ENCODE measurements at places on chromosomes 5 and 9. TPM values are rescaled to one million over a fixed set of nuclear protein-coding genes. Genes with fewer than 3 reads are reported as not detected.

DNA sequence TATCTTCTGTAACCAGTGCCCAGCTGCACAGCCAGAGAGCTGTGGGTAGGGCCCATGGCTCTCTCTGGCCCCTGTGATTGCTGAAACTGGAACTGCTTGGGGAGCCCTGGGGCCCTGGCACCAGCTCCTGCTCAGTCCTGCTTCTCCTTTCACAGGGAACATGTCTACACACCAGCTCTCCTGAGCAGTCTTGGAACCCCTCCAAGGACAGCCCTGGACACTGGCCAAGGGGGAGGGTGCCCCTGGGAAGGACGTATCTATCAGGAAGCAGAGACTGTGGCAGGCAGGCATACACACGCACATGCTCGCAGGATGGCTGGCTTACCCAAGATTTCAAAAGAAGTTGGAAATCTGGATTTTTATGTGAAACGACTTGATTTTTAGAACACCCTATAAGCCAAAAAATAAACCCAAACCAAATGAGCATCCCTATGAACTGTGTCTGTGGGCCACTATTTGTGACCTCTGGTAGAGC, 8.8 kb upstream of the TRAF1 start:
- DNase-seq, result no peak

- no peak for DNase-seq
Measured at GRCh38 chr9:130662970-130663257, 1.5 kb upstream of the PRDM12 start.

GRCh38 chr5:177444106-177445051, 2.2 kb upstream of the PRR7 start:
- DNase-seq, result no peak

DNA sequence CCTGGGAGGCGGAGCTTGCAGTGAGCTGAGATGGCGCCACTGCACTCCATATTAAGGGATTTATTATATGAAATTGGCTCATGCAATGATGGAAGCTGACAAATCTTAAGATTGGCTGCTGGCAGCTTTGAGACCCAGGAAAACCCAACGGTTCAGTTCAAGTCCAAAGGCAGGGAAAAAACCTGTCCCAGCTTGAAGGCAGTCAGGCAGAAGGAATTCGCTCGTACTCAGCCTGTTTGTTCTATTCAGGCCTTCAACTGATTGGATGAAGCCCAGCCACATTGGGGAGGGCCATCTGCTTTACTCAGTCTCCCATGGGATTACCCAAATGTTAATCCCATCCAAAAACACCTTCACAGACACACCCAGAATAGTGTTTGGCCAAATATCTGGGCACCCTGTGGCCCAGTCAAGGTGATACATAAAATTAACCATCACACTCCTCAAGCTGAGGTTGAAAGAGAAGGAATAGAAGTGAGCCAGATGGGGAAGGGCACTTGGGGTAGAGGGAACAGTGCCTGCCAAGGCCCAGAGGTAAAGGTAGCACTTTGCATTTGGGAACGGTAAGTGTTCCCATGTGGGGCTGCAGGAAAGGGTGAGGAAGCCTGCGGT, 8.5 kb upstream of the ORM1 start:
- no peak for DNase-seq

- peak; percentile 37 for DNase-seq
Measured at GRCh38 chr5:138032028-138032571, 779 bp downstream of the FAM13B start.

- no peak for DNase-seq
Measured at GRCh38 chr5:146754621-146755020, 123.9 kb downstream of the PPP2R2B start.

DNA sequence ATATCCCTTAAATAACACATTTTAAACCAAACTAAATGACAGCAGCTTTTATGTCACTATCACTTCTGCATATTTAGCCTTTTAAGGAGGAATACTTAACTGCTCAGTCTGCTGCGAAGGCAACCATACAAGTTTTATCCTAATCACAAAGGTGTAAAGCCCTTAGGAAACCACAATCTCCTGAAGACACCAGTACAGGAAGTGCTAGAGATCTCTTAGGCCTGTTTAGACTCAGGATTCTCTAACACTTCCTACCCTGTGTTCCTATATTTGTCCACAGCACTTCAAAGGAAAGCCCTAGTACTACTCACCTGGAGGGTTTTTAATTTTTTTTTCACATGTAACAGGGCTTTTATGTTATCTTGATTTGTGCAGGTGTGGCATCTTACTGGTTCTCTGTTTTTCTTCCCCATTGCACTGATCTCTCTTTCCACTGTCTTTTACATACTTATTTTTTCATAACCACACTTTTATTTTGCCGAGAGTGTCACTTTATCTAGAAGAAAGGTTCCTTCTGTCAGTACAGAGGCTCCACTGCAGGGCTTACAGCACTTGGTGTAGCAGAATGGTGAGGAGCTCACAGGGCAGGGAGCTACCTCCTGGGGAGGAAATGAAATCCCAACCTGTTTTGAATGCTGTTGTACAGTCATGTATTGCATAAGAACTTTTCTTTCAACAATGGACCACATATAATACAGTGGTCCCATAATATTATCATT, 1060.6 kb upstream of the ACO1 start:
- no peak for DNase-seq

DNA sequence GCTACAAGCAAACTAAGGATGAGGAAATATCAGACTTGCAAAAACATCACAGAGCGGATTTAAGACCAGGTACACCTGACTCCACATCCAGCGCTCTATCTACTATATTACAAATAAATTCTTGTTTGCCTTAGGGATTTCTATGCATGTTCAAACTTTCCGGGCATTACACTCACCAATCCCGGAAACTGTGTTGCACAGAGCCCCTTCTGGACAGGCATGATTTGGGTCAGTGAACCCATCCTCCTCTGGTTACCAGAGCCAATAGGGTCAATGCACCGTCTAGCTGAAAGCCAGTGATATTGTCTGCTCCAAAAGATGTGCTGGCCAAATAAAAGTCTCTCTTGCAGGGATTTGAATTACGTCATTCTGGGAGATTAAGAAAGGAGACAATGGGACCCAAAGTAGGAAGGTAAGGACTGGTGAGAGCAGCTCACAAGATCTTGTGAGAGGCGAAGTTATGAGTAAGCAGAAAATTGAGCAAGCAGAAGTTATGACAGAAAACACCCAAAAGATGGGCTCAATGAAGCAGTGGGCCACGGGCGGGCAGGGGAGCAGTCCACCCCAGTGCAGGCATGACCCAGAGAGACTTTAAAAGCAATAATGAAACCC, 155.8 kb upstream of the RAI14 start:
- DNase-seq, result no peak

DNA sequence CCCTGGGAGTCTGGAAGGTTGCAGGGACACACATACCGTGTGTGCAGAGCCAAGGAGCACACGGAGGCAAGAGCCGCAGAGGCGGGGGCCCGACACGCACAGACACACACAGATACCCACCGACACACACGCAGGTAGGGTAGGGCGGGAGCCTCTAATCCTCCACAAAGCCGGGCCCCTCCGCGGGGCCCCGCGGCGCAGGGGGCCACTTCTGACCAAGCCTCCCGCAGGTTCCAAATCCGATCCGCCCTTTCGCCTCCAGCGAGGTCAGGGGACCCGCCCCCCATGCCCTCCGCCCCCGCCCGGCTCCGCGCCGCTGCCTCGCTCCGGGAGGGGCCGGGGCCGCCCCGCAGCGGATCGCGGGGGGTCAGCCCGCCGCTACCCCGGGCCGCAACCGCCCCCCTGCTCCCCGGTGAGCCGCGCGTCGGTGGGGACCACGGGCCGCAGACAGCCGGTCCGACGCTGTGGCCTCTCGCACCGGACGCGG, 1.4 kb upstream of the LMX1B start:
- DNase-seq, result no peak

GRCh38 chr5:173396311-173396993, 68.2 kb upstream of the STC2 start:
- DNase-seq, result no peak

- DNase-seq, result no peak
Measured at GRCh38 chr5:137470111-137470920, 28.8 kb downstream of the SPOCK1 start.

GRCh38 chr5:170771496-170771895, 12.0 kb upstream of the GABRP start:
- no peak for DNase-seq

DNA sequence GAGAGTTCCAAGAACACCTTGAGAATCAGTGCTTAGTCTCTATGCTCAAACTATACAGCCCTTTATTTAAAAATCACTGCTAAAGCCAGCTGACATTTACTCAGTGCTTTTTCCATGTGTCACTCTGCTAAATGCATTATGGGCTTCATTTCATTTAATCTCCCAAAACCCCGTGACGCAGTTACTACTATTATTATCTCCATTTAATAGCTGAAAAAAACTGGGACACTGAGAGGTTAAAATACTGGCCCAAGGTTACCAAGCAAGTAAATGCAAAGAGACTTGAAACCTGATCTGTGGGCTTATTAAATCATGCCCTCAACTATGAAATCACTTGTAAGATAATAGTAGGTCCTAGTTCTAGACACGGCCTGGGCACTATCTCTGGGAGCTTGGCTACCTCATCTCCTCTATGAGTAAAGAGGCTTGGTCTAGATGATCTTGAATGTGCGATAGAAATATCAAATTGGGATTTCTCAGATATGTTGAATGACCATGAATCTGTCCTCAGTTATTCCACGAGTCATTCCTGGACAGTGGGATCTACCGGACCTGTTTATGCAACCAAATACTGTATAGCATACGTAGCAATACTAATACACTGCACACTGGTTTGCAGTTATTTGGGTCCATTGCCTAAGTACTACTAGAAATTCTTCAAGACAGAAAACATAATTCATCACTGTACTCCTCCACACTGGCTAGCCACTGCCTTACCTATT, 32.3 kb downstream of the MARCHF11 start:
- no peak for DNase-seq

DNA sequence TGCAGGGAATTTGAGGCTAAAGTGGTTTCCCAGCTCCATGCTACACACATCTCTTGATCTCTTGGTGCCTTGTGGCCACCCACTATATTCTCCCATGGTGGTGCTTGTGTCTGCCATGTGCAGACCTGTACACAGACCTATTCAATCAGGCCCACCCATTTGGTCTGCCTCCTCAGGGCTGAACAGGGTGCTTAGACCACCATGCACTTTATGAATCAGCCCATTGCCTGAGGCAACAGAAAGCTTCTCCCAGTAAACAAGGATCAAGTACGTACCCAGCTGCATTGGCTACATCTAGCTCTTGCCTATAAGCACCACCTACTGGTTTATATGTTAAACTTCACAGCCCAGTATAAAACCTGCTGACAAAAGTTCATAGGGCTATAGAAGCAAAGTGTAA, 664.3 kb upstream of the EDIL3 start:
- DNase-seq, result no peak

DNA sequence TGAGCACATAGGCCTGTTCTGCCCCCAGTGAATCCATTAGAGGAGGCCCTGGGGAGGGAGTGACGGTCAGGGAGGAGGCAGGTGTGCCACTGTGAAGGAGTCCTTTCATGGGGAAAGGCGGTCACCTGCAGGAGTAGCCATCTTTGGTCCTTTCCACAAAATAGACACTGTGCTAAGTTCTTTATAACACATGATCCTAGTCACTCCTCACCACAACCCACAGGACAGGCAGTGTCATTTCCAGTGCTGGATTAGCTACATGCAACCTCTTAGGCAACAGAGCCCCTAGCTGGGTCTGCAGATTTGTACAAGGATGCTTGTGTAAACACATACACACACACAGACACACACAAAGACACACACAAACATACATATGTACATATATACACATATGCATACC, 18.3 kb downstream of the DOCK2 start:
- no peak for DNase-seq

GRCh38 chr9:72911816-72912215, 41.0 kb downstream of the ALDH1A1 start:
- DNase-seq, result no peak

DNA sequence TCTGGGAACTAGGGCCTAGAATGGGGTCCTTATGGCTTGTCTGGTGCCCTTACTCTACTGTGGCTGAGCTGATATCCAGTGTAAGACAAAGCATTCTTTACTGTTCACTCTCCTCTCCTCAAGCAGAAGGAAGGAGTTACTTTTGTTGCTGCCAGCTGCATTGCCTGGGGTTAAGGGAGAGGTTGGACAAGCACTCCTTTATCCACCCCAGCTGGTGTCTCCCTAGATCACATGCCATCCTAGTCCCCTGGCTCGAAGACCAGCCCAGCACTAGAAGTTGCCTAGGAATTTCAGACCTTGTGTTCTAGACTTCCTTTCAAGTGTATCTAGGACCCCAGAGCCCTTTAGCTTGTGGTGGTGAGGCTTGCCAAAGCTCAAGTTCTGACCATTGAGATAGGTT, 1051.5 kb upstream of the C9orf72 start:
- DNase-seq, result no peak

DNA sequence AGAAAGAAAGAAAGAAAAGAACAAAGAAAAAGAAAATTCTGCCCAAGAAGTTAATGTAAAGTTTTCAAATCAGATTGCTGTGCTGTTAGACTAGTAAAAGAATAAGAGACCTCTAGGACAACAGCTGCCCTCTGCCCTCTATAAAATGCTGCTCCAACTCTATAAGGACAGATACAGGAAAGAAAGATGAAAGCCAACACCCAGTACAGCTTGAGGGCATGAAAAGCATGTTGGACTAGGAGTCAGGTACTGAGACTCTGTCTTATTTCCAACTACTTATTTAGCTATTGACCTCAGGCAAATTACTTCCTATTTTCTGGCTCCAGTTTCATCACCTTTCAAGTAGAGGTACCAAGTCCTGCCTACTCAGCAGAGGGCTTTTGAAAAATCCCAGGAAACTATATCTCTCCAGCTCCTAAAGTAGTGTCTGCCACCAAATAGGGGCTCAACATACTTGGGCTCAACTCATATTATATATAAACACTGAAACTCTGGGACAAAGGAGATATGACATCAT, 5.7 kb downstream of the HBEGF start:
- no peak for DNase-seq

GRCh38 chr5:111691914-111692313, 65.1 kb downstream of the NREP start:
- no peak for DNase-seq

GRCh38 chr9:17476401-17476800, 102.5 kb upstream of the SH3GL2 start:
- no peak for DNase-seq

RUSC2 gene
- 5.8 TPM for total RNA-seq

MEGF10 gene
- not detected for total RNA-seq

GNPDA1 gene
- 87.5 TPM for total RNA-seq

KIAA0825 gene
- total RNA-seq, result 0.47 TPM

SARDH gene
- 0.60 TPM for total RNA-seq

FAM81B gene
- total RNA-seq, result not detected

LMX1B gene
- total RNA-seq, result not detected

LCN12 gene
- 1.8 TPM for total RNA-seq

FOXD4L6 gene
- total RNA-seq, result 0.16 TPM

C6 gene
- total RNA-seq, result not detected

GABRB2 gene
- total RNA-seq, result not detected

WNK2 gene
- total RNA-seq, result 2.2 TPM

Measured in activated T-helper 1 cell treated with anti-CD3 and anti-CD28 coated beads, Interleukin-12 subunit alpha, Interleukin-12 subunit beta, Interleukin-2, Interleukin-4 antibody, amounts not matched to agents 30 ng/mL and 10 ng/mL and 1 ng/mL, durations not matched to agents 14 hours and 24 hours and 36 hours (primary cell).